ENCODE measurements at places on chromosomes 13 and 19.

DNA sequence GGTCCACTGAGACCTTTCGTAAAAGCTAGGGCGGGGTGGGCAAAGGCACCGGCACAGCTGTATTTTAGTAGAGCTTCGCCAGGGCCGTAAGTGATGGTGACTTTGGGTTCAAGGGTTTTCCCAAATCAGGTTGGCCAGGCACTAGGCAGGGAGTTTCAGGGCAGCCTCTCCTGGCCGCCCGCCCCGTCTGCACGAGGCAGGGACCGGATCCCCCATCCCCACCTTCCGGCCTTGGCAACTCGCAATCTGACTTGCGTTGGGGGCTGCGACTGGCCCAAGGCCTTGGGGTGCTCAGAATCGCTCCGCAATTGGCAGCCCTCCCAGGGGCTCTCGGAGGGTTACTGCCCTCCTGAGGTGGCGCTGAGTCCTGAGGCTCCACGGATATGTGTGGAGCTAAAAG lies 4.1 kb upstream of the ZIC5 start:
- no peak for DNase-seq

GRCh38 chr13:39688699-39689405 lies 33.4 kb downstream of the COG6 start:
- DNase-seq: no peak

- no peak for DNase-seq
These were observed 49.3 kb downstream of the UFM1 start for GRCh38 chr13:38398711-38399493.

- no peak for DNase-seq
These were observed 287.0 kb downstream of the FGF9 start for GRCh38 chr13:21957833-21958232.

GRCh38 chr13:24985107-24985506 lies 110.8 kb upstream of the PABPC3 start:
- DNase-seq: no peak

DNA sequence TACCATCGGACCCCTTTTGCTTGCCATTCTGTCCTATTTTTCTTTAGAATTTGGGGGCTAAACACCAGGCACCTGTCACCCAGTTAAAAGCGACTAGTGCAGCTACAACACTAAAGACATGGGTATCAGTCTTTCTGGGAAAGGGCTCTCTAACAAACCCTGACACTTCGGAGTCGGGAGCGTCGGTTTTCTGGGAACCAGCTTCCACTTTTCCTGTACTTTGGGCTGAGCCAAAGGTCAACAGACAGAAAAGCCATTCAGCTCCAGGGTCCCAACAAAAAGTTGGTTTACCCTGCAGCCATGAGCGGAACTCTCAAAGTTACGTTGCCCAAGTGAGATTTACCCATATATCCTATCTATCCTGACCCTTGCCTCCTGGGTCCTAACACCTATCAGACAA lies 337.0 kb upstream of the SLITRK5 start:
- no peak for DNase-seq

DNA sequence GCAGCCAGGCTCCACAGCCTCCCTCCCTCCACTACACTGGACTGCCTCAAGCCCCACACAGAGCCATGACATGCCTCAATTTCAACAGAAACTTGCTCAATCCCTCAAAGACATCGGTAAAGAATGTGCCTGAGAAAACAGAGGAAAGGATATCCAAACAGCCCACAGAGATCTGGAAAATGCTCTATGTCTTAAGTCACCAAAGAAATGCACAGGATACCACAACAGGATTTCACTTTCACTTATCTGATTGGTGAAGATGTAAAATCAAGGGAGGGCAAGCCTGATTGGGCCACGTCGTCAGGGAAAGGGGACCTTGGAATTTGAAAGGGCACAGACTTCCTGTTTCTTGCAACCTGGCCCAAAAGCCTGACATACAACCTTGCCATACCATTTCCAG lies 14.2 kb downstream of the CACNA1A start:
- no peak for DNase-seq

GRCh38 chr19:55712804-55713631 lies 25.2 kb downstream of the NLRP9 start:
- DNase-seq: no peak

DNA sequence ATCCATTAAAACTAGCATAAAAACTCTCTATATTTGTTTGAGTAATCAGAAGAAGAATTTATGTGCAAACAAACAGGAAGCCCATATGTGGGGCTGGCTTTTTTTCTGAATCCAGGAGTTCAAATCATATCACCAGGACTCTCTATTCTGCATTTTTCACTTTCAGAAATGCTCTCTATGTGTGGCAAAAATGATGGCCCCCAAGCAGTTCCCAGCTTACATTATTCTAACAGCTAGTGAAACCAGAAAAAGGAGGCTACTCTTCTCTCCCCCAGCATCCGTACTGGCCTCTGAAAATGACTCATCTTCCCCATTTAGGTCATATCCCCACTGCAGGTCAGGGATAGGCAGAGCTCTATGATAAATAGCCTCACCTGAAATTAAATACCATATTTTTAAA lies 20.4 kb downstream of the RBM26 start:
- no peak for DNase-seq

DNA sequence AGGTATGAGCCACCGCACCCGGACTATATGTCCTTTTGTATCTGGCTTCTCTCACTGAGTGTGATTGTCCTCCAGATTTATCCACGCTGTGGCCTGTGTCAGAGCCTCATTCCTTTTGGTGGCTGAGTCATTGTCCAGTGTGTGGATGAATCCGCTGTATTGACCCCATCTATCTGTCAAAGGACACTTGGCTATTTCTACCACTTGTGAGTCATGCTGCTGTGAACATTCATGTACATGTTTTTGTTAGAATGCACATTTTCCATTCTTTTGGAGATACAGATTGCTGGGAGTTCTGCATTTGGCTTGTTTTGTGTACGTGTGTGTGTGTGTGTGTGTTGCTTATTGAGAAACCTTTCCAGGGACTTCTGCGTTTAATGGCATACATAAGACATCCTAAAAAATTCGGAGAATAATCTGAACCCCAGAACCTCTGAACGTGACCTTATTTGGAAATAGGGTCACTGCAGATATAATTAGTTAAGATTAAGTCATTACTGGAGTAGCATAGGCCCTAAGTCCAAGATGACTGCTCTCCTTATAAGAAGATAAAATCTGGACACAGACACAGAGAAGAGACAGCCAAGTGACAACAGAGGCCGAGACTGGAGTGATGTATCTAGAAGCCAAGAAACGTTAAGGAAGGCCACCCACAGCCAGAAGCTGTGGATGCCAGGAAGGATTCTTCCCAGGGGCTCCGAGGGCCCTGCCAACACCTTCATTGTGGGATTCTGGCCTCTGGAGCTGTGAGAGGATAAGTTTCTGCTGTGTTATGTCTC lies 4.9 kb upstream of the GIPC3 start:
- no peak for DNase-seq

DNA sequence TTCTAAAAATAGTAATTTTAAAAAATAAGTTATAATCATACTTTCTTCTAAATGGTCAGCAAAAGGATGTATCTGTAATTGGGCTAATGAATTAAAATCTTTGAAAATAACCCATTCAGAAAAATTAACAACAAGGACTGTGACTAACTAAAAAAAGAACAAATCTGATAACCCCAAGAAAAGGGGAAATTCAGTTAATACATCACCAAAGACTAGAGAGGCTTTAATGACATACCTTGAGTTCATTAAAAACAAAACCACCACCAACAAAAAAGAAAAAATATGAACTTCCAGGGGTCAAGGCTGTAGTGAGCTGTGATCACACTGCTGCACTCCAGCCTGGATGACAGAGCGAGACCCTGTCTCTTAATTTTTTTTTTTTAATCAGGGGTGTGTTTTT lies 121.8 kb downstream of the TBC1D4 start:
- DNase-seq: no peak

DNA sequence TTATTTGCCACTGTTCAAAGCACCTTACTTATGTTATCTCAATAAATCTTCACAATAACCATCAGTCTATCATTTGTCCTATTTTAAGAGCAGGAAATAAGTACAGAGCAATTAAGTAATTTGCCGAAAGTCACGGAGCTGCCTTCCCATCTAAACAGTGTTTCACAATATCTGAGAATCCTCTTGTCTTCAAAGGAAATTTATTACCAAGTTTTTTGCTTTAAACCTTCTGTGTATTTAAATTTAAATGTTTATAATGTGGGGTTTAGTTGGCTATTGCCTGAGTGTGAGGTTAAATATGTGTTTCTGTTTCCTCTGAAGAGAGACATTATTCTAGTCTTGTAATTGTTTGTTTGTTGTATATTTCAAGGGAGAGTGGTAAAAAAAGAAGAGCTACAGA lies 633.1 kb downstream of the EFNB2 start:
- no peak for DNase-seq

GRCh38 chr13:44231786-44232516 lies 141.7 kb upstream of the SERP2 start:
- no peak for DNase-seq

DNA sequence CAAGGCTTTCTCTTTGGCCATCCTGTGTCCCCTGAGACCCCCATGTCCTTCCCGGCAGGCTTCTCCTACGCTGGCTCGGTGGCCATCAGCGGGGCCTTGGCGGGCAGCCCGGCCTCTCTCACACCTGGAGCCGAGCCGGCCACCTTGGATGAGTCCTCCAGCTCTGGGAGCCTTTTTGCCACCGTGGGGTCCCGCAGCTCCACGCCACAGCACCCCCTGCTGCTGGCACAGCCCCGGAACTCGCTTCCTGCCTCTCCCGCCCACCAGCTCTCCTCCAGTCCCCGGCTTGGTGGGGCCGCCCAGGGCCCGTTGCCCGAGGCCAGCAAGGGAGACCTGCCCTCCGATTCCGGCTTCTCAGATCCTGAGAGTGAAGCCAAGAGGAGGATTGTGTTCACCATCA lies 14.2 kb downstream of the PLEKHJ1 start:
- DNase-seq: no peak

DNA sequence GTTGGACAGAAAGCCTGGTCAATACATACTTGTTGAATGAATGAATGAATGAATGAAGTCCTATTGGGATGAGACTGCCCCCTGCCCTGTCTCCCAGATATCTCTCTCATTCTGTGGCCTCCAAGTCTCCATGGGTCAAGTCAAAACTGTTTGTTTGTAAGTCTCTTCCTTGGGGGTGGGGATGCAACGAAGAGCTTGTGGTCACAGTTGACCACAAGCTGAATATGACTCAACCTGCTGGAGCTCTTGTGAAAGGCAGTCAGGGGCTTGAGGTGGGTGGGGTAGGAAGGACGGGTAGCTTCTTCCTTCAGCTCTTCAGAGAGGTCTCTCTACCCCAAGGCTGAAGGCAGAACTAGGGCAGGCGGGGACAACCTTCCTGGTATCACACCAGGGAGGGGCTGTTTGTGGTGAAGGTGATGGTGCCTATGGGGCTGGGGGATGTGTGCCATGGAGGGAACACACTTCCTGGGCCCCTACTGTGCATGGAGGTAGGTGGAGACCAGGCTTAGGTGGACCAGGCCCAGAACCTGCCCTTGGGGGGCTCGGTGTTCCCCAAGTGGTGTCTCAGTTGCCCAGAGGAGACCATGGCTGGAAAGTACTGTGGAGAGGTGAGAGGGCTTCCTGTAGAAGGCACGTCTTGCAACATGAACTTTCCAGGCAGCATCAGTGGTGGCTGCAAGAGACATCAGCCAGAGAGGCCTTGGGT lies 8.0 kb downstream of the MYO1F start:
- no peak for DNase-seq

- DNase-seq: no peak
These were observed 50.6 kb downstream of the ELF1 start for GRCh38 chr13:40968416-40969000.

DNA sequence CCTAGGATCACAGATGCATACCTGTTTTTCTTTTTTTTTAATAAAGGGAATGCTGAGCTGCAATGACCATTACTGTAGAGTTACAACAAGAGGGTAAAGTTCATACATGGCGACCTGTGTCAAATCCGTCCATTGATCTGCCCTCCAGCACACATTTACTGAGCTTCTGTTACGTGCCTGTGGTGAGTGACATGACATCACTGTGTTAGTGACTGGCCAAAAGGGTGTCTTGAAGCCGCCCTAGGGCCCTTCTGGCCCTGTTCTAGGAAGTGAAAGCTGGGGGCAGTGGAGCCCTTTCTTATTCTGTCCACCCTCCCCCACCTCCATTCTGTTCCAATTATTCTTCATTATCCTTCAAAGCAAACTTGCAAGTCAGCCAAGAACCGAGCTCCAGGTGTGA lies 66.3 kb downstream of the ZIC5 start:
- DNase-seq: no peak

DNA sequence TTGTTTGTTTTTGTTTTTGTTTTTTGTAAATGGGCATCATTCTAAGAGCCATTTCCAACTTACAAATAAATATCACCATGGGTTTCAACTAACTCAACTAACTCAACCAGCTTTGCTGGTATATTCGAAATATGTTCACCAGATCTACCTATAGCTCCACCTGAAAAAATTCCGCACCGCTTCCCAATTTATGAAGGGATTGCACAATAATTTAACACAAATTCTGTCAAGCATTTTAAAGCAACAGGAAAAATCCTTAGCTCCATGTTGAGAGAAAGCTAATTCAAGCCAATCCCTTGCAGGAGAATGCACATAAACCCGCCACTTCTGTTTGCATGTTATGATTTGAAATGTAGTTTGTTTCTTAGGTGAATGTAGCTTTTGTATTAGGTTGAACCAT lies 417.8 kb downstream of the EFNB2 start:
- no peak for DNase-seq

DNA sequence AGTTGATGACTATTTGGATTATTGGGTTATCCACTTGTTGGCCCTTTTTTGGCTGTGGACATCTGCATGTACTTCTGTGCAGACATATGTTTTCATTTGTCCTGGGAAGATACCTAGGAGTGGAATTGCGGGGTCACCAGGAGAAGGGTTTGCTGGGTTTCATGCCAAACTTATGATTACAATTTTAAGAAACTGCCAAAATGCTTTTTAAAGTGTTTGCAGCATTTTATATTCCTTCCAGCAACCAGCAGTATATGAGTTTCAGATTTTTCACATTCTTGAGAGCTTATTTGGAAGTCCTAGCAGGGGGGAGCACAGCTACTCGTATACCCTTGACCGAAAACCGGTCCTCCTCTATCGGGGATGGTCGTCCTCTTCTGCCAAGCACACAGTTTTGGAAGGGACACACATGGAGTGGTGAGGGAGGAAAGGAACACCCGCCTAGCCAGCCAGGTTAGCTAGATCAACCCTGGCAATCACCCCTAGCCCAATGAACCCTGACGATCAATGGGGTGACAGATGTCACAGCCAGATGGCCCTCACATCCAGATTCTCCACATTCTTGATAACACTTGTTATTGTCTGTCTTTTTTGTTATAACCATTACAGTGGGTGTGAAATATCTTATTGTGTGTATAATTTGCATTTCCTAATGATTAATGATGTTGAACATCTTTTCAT lies 26.7 kb upstream of the RNF113B start:
- no peak for DNase-seq

GRCh38 chr19:11577451-11578257 lies at the start of gene ACP5:
ACP5 (minus strand) TSS chr19:11577645; CDS start chr19:11577317, 328 bp downstream.
- DNase-seq: no peak

DNA sequence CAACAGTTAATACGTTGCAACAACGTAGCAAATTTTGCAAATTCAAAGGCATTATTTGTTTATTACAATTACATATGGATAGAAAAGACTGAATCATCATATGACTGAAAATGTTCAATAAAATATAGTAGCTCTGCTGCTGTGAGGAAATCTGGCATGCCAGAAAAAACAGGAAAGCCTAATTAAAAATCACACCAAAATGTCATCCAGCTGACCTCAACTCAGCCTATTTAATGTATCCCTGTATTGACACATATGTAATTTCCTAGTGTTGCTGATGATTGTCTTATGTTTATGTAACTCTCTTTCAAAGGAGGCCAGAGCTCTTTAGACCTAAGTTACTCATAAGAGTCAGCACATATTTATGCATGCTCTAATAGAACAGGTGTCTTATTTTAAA lies 495.0 kb downstream of the PCDH17 start:
- no peak for DNase-seq

Data from activated naive CD4-positive, alpha-beta T cell treated with anti-CD3 and anti-CD28 coated beads, Interleukin-2, amount 50 U/mL, for 16 hours (primary cell).